ENCODE measurements at places on chromosomes 2 and 18.

GRCh38 chr2:144466637-144467036, 53.3 kb downstream of the ZEB2 start:
- DNase-seq = no peak

DNA sequence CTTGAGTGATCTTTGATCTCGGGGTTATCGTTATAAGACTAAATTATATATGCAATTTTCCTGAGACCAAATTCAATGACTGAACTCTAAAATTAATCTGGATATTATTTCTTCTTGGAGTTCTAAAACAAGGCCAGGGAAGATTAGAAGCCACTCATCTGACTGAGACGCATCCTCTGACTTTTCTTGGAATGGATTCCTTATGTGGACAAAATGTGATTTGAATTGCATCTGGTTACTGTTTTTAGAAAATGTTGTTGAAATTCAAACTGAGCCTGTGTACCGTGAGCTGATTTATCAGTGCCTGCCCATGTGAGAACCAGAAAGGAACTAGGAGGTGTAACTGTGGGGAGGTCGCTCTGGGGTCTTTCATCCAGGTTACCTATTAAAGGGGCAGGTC, 330.8 kb downstream of the OSR1 start:
- DNase-seq = no peak

GRCh38 chr2:654896-655295, 22.3 kb downstream of the TMEM18 start:
- DNase-seq = no peak

DNA sequence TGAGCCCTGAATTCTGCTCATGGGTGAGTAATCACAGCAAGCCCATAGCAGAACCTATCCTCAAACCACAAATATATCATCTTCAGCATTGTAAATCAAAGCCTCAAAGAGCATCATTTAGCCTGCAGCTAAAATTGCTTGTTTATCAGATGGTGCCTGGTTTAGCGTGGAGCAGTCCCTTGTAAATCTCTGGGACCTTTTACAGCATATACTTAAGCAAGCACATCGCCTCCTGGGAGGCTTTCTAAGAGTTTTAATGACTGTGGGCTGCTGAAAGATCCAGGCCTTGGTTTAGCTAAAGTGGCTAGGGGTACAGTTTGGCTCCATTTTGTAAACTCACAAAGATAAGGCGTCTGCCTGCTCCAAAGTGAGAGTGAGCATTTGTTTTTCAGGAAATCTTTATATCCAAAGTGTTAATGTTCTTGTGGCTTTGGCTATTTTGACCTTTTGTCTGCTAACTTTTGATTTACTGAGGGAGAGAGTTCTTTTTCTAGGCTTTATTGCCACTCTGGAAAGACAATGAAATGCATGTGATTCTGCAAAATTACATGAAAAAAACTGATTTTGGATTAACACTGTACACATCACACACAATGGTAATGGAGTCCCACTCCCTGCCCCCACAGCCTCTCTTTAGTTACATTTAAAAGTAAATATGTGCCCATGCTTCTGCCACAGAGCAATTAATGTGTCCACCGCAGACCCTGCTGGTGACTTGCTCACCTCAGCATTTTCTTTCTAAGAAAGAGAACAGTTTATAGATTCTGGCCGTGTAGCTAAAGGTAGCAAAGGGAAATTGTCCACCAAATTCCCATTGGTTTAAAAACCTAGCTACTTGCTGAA, 194.8 kb downstream of the LNPK start:
- DNase-seq = no peak

GRCh38 chr18:52489396-52490306, 149.7 kb downstream of the DCC start:
- no peak for DNase-seq

- no peak for DNase-seq
These were observed 37.5 kb upstream of the ACSL3 start for GRCh38 chr2:222823183-222823930.

- no peak for DNase-seq
These were observed 1.4 kb downstream of the SP110 start for GRCh38 chr2:230218421-230218820.

DNA sequence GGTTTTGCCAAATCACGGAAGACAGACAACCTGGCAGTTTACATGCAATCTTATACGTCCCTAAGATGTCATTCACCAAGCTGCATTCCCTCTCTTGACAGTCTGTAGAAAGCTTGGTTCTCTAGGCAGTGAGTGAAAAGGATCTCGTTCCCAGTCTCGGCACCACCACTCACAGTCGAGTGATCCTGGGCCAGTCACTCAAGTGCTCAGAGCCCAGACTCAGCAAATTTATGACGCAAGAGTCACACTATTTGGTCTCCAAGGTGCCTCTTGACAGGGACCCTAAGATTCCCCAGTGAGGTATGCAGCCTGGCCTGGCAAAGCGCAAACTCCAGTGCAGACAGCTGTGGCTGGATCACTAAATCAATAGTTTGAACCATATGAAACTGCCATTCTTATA, 77.9 kb downstream of the EIPR1 start:
- DNase-seq = no peak

DNA sequence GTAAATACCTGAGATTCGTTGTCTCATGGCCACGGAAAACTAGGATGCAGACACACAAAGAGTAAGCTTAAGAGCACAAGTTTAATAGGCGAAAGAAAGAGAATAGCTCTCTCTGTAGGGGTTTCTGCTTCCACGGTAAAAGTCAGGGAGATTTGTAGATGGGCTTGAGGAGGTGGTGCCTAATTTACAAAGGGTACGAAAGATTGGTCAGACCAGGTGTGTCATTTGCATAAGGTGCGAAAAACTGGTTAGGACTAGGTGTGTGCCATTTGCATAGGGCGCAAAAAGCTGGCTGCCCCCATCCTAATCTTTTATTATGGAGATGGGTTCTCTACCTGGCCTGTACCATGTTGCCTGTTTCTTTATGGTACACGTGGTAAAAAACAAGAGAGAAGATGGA, 170.5 kb upstream of the DOK6 start:
- DNase-seq = no peak

GRCh38 chr18:78818495-78818894, 161.1 kb upstream of the SALL3 start:
- DNase-seq = no peak

DNA sequence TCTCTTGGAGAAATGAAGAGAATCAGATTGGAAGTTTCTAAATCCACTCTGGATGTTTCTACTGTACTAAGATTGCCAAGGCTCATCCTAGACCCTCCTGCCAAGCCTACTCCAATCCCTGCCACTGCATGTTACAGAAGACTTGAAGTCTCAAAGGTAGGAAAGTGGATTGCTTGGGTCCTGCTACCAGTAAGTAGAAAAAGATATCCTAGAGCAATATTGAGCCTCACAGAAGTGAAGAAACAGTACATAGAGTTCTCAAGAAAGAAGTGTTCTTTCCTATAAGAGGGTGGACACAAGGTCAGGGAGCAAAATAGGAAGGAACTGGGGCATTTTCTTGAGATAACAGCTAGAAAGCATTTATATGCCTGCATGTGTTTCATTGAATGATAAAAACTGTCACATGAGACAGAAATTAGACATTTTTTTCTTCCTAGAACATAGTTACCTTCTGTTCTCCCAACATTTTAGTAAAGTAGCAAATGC, 232.9 kb downstream of the RBM43 start:
- DNase-seq = peak; percentile 46

DNA sequence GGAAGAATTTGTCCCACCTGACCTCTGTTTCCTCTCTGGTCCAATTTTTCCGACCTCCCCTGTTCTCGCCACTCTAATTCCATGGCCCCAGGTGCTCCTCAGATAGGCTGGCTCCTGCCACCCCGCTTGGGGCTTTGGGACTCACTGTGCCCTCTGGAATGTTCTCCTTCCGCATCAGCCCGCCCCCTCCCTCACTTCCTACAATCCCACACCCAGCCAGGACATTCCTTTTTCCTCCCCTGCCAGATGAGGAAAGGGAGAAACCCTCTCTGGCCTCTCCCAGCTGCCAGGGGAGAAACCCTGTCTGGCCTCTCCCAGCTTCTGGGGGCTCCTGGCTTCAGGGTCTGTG, 3.1 kb upstream of the OR6B2 start:
- DNase-seq = no peak

DNA sequence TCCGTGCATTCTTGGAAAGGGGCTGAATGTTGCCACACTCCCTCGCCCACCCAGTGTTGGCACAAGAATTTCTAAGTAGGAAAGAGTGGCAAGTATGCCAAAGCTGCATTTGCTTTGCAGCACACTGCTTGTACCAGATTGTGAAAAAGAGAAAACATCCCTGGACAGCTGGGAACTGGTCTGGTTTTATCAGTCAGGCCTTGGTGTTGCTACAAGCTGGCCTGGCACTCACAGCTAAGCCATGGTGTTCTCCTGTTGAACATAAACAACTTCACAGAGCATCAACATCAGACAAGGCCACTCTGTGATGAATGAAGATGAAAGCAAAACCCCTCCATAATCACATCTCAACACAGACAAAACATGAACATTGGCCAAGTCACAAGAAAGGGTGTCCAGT, 4.2 kb upstream of the TRABD2A start:
- DNase-seq = no peak

DNA sequence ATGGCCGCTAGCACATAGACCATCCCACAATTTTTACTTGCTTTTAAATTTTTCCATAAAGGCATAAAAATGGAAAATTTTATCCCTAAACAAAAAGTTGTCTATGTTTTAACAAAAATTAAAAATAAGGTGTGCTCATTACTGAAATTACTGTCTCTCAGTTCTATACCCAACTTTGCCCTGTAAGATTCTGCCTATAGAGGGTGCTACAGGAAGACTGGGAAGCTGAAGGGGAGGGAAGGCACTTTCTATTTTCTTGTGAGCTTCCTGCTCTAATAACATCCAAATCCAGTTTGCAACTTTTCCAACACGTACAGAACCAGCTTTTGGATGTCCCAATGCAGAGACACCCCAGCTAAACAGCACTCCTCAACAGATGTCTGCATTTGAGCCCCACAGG, 666.9 kb downstream of the PLCL1 start:
- no peak for DNase-seq

DNA sequence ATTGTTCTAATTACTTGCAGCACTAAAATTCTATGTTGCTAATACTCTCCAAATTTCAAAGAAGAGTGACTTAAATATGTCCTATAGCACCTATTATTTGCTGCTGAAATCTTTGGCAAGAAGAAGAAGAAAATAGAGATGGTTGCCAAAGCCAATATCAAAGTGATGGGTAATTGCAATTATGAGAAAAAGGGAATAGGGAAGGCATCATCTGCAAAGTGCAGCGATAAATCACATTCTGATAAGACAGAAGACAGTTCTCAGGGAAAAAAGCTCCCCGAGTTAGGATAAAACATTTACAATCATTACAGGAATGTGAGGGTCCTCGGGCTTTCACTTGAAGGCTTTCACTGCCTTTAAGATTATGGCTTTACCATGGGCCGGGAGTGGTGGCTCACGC, 72.1 kb upstream of the RASGRP3 start:
- DNase-seq = no peak

GRCh38 chr2:9220201-9220600, 13.6 kb downstream of the ASAP2 start:
- DNase-seq = no peak

GRCh38 chr2:43110442-43110871, 115.9 kb downstream of the ZFP36L2 start:
- peak; percentile 81 for DNase-seq

GRCh38 chr2:65069439-65069824, 13.2 kb downstream of the CEP68 start:
- no peak for DNase-seq

- no peak for DNase-seq
These were observed 19.1 kb downstream of the PROKR1 start for GRCh38 chr2:68662466-68662865.

DNA sequence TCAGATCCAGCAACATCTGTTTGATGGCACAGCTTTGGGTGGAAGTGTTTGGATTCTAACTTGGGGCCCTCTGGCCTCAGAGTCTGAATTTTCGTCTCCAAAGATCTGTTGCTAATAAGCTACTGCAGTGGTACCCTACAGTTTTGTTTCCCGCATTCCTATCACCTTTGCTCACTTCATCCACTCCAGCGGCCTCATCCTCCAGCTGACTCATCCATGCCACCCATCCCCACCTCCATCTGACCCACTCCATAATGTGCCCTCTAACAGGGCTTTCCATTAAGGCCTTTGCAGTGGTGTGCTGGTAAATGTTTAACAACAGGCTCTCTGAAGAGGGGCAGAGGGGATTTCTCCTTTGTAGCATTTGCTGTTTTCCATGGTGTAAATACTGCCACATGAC, 225.5 kb downstream of the TGIF1 start:
- DNase-seq = no peak

GRCh38 chr2:198053148-198053547, 248.8 kb downstream of the PLCL1 start:
- DNase-seq = no peak

DNA sequence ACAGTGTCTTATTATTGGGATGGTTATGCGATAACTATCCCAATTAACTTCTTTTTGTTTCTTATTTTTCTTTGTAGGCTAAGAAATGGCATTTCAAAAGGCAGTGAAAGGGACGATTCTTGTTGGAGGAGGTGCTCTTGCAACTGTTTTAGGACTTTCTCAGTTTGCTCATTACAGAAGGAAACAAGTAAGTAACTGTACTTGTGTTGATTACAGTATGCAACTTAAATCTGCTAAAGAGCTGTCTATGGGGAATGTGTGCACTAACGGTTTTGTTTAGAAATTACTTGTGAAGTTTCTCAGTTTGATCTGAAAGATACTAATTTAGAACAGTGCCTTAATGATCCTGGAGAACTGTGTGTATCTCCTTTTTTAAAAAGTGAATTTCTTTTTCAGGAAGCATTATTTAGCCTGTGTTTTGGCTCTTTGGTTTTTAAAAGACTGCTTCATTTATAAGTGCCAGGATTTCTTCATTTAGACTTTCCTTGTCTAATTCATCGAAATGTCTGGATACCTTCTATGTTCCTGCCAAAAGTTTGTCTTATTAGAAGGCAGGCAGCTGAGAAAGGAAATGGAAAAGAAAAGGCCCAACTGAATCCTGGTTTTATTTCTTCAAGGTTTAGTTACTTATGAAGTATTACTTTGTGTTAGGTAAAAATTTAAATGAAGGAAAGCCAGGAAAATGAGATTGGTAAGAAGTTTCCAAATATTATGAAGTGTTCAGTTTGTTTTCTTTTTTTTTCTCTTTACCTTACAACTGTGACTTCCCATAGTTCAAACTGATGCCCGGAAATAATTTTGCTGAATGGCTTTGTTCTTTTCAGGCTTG, 40.1 kb downstream of the GPD2 start:
- no peak for DNase-seq

- DNase-seq = peak; percentile 15
These were observed 53.9 kb upstream of the RAB27B start for GRCh38 chr18:54774423-54774822.

DNA sequence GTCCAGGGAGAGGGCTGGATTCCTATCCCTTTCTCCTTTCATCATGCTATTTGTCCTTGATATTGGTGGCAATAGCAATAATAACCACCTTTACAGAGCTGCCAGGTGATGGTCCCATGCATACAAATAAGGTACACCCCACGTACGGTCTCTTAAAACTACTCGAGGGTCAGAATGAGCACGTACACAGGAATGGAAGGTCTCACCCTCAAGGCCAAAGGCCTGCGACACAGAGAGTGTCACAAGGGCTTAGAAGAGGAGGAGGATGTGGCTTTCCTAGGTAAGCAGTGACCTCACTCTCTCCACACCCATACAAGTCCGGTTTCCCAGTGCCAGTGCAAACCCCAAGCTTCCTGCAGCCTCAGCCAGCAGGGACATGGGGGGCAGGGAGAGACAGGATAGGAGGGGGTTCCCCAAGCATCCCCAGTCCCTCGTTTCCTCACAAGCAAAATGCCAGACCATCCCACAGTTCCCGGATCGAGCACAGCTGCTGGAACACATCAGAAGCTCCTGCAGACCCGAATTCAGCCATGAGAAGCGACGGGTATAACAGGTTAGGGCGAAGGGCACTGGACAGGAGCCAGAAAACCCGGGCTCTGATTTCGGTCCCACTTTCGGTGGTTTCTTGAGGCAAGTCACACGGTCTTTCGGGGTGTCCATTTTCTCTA, 49.2 kb downstream of the PLB1 start:
- DNase-seq = no peak

Data from fibroblast of pulmonary artery (primary cell).